GOT3 (cell line): ENCODE measurements at places on chromosomes 5 and 9.

GRCh38 chr9:98600631-98601030 is 108.1 kb downstream of the GABBR2 start:
- DNase-seq, result no peak

DNA sequence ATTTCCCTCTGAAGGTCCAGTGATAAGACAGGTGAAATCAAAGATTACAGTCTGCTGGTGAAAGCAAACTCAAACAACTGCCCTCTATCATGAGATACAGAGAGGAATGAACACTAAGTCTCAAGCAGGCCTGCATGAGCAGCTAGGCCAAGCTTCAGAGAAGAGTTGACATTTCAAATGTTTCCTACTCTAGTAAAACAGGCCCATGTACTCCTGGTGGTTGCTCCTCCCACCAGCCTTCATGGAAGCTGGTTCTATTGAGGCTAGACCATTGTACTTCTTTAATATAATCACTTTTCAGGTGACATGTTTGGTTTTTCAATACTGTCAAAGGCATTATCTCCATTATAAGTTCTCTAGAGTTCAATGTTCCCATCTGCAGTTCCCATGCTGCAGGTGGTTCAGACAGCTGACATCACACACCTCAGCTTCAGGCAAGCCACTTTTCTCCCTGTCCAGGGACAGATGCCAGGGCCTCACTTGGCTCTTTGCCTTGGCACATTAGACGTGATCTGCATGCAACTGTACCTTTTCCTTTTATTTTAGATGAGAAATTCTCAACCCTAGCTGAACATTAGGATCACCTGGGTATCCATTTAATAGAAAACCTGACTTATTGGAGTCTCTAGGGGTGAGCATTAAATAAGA is 89.8 kb downstream of the PIK3R1 start:
- DNase-seq, result no peak

GRCh38 chr5:74665816-74666215 is 19.2 kb upstream of the HEXB start:
- no peak for DNase-seq

GRCh38 chr5:7759951-7760580 is 90.9 kb downstream of the CFAP90 start:
- DNase-seq, result no peak

- DNase-seq, result no peak
Measured at GRCh38 chr5:135446615-135447014, 533 bp downstream of the DCANP1 start.

- no peak for DNase-seq
Measured at GRCh38 chr5:33894566-33894965, 2.8 kb upstream of the ADAMTS12 start.

DNA sequence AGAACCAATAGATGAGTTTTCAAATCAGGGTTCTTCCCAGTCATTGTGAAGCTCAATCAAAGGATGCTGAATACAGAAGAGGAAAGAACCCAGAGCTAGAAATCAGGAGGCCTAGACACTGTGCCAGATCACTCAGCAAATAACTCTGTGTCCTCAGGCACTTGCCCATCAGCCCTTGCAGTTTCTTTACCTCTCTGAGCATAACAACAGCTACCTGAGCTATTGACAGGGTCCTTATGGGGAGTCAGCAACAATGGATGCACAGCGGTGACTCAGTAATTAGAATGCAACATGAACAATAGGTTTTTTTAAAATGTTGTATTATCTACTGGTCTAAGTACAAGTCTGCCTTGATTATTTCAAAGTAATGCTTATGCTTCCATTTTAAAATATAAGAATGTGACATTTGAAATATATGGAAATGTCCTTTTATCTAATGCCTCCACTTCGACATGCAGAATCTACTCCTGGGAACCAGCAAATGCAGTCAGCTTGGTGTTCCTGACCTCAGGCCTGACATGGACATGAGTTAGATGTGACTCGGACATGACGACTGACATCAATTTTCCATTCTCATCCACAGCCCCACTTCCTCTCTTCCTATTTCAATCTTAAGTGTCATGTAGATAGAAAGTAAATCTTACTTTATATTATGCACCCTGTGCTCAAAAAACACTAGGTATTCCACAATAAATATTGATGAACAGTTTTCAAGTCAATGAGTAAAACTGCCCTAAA is 155.0 kb downstream of the TLE1 start:
- no peak for DNase-seq

- DNase-seq, result no peak
Measured at GRCh38 chr9:124853605-124854143, 414 bp downstream of the WDR38 start.

DNA sequence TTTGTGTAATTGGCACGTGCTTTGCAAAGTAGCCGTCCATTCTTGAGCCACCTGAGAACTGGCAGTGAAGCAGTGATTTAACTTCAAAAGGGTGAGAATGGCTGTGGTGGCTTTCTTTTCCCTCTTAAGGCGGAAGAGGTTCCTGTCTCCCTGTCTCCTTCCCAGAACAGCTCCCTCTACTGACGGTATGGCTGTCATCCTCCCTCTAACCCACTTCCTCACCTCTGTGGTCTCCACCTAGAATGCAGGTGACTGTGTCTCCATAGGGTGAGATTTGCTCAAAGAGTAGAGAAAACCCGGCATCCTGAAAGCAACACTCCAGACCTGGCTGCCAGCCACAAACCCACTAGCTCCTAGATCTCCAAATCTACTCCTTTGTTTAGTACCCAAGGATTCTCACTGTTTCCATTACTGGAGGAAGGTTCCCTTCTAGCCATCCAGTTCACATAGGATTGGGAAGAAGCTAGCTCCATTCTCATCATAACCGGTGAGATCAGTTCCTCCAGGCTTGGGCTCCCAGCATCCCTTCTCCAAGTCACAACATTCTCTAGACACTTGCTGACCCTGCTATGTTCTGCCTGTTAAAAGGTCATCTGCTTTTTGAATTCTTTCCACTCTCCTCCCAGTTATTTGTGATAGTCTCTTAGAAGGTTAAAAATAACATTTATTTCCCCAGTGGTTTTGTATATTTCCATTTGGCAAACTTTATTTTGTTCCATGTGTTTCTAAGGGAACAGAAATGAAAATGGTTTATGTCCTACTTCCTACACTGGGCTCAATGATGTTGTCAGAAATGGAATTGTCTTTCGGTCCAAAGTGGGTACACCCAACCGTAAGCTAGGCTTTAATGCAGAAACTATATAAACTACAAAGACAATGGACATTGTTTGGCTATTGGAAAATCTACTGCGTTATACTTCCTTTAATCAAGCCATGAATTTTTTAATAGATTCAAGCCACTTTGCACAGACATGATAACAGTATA is 269.4 kb downstream of the CWC27 start:
- DNase-seq, result no peak

GRCh38 chr9:129879991-129880653 is 44.9 kb downstream of the USP20 start:
- DNase-seq, result no peak

GRCh38 chr9:106930477-106930876 is 67.5 kb downstream of the ZNF462 start:
- DNase-seq, result no peak

- DNase-seq, result no peak
Measured at GRCh38 chr9:128470560-128470959, 14.8 kb downstream of the ODF2 start.

GRCh38 chr9:98886691-98887229 is 56.9 kb upstream of the COL15A1 start:
- DNase-seq, result no peak

DNA sequence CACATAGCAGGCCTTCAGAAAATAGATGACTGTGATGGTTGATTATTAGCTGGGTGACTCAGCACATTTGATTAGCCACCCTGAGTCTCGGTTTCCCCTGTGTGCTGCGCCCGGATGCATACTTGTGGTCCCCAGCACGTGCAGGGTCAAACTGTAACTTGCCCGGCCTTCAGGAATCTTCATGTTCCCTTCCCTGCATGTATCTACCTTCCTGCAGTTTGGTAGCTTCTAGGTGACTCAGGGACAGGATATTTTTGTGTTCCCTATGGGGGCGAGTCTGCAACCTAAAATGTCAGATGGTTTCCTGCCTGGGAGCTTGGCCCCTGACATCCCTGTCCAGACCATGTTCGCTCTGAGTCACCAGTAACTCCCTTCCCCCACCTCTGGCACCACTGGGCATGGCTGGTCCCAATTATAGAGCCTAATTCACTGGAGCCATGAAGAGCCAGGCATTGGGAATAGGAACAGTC is 13.2 kb downstream of the PTGS1 start:
- DNase-seq, result peak; percentile 2
